ENCODE measurements at places on chromosomes 6 and 20.

- no peak for DNase-seq
Observed at GRCh38 chr20:2467412-2467811, 3.2 kb downstream of the SNRPB start.

GRCh38 chr20:18688676-18689075 lies 100.8 kb downstream of the DTD1 start:
- no peak for DNase-seq

DNA sequence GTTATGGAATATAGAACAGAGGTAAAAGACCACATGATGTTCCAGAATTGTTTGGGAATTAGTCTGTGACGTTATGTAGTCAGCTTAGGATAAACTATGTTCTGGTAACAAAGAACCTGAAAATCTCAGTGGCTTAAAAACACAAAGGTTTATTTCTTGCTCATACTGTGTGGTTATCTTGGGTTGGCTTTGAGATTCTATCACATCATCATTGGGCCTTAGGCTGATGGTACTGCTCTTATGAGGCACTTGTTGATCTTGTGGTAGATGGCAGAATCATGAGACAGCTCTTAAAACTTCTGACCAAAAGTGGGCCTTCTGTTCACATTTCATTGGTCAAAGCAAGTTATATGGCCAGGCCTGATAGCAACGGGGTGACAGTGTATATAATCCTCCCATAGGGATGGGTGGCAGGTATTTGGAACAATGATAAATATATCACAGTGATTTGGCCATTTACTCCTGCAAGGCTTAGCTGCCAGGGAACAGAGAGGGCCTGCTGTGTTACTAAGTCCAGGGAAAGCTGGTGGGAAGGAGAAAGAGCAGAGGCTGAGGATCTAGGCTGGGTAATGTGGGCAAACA lies 13.5 kb downstream of the DHX35 start:
- no peak for DNase-seq

DNA sequence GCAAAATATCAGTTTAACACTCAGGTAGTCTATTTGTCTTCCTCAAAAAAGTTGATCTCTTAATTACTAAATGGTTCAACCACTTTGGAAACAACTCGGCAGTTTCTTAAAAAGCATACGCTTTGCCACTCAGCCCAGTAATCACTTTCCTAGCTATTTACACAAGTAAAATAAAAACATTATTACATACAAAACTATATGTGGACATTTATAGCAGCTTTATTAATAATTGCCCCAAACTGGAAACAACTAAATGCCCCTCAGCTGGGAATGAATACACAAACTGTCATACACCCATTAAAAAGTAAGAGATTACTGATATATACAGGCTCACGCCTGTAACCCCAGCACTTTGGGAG lies 7.4 kb downstream of the EEF1A1 start:
- DNase-seq, result no peak

DNA sequence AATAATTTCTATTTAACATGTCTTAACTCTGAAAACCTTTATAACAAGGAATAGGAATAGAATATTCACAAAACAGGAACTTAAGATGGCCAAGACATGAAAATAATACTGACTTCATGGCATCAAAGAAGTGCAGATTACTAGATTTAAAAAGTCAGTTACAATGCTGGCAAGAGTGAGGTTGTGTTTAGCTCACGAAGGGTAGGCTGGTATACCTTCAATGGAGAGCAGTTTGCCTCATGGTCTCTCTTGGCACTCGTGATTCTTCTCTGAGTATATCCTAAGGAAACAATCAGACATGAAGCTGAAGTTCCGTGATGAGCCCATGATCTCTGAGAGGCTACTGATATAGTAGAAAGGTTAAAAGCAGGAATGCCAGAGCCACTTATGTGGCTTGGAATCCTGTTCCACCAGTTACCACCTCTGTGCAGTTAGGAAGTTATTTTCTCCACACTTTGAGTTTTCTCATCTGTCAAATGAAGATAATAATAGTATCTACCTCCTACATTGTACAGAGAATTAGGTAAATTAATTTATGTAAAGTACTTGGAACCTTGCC lies 7.2 kb downstream of the NCOA7 start:
- no peak for DNase-seq

DNA sequence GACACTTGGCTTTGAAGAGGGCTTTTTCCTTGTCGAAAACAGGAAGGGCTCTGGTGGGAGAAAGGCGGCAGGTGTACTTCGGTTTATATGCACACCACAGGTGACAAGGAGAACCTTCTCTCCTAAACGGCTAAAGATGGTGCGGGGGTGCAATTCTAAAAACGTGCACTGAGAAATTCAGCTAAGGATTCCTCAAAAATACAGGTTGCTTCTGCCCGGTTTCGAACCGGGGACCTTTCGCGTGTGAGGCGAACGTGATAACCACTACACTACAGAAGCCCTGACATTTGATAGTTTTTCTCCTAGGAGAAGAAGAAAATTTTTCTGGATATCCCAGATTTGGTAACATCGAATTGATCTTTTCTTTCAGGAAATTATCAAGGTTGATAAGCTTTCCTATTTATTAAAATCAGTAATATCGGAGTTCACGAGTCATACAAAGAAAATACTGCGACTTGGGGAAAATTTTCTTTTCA lies 32.0 kb downstream of the POM121L2 start:
- no peak for DNase-seq

GRCh38 chr6:34657037-34657306 lies 39.6 kb downstream of the ILRUN start:
- DNase-seq, result no peak

DNA sequence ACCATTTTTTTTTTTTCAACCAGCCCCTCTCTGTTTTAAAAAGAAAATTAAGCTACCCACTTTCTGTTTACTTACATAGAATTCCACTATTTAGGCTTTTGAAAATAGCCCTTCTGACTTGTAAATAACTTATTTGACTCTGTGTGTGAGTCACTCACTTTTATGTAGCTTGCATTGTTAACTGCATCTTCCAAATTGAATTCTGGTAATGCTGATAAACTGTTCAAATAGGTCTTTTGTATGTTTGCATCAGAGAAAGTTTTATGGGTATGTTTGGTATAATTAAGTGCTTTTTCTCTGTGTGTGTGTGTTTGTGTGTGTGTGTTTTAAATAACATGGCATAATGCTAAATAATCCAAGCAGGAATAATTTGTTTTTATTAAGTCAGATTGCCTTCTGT lies 360.1 kb downstream of the PLCB1 start:
- no peak for DNase-seq

- no peak for DNase-seq
Observed at GRCh38 chr20:58481481-58482021, 33.6 kb downstream of the APCDD1L start.

- DNase-seq, result no peak
Observed at GRCh38 chr6:89066940-89067646, 13.5 kb upstream of the PNRC1 start.

- no peak for DNase-seq
Observed at GRCh38 chr6:124590001-124590400, 372.2 kb upstream of the RNF217 start.

DNA sequence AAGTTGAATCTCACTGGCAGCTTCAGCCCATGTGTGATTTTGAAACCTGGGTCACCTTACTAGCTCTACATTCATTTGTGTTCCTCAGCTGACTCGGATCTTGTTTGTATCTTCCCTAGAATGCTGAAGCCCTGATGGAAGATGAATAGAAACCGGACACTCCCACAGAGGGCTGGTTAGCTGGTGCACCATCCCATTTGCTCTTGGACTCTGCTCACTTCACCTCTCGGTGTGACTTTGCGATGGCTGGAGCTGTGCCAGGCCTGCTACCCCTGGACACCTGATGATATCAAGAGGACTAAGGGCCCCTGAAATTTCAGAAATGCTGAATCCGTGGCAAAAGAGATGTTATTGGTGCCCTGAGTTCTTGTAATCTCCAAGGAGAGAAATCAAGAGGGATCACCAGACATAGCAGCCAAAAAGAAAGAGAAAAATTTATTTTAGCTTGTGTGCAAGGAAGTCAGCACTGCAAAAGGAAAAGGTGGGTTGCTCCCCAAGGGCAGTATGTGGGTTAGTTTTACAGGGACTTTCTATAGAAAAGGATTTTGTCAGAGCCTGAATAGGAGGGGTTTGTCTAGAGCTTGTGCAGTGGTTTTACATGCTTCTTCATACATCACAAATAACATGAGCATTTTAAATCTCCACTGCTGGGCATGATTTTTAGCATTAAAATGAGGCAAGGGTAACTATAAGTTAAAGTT lies 426.3 kb upstream of the NOX3 start:
- DNase-seq, result no peak

- DNase-seq, result no peak
Observed at GRCh38 chr6:149212206-149212605, 105.3 kb upstream of the TAB2 start.

DNA sequence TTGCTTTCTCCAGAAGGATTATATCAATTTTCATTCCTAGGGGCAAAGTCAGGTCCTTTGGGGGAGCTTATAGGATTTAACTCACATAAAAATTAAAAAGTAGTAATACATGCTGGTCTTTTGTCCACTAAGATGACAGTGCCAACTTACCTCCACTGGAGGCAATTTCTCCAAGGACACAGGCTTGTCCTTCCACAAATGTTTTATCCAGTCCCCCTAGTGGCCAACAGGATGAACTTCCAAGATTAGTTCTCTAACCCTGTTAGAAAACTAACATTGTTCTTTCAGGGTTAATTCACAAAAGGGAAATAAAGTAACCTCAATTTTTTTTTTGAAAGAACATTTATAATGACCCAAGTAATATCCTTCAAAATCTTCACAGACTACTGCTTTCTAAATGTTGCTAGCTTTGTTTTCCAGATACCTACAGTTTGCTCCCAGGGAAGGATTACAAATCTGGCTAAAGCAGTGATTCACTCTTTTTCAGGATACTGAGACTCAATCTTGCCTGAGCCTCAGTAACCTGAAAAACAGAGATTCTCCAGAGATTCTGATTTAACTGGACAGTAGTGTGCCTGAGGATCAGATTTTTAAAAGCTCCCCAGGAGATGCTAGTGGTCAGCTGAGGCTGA lies 31.7 kb upstream of the UBR2 start:
- DNase-seq, result peak; percentile 38

DNA sequence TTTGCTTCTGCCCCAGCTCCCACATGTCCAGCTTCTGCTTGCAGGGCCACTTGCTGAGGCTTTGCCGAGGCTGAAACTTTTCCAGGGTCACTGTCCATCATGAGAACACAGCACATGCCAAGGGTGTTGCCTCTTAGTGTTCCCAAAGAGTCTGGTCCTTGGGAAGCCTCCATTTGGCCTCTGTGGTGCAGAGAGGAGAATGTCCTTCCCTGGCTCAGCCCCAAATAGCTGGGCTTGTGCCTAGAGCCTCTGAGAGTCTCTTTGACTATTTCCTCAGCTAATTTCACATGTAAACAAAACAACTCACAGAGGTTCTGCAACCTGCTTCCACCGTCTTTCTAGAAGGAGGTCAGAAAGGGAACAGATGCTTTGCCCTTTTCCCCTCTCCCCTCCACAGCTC lies 40.4 kb upstream of the RAB23 start:
- DNase-seq, result no peak

DNA sequence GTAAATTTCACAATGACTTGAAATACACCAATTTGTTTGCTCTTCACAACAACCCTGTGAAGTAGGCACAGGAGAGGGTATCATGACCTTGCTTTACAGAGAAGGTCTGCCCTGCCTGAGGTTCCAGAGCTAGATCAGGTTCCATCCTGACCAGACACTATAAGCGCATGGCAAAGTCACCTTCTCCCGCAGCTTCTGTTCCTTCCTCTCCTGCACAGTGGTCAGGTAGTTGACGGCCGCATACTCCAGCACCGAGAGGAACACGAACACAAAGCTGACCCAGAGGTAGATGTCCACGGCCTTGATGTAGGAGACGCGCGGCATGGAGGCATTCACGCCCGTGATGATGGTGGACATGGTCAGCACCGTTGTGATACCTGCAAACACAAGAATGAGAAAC lies 34.3 kb downstream of the PM20D2 start:
- DNase-seq, result no peak

GRCh38 chr20:15767586-15767985 lies 805.7 kb downstream of the KIF16B start:
- no peak for DNase-seq

- DNase-seq, result no peak
Observed at GRCh38 chr6:139145661-139146060, 10.8 kb downstream of the HECA start.

DNA sequence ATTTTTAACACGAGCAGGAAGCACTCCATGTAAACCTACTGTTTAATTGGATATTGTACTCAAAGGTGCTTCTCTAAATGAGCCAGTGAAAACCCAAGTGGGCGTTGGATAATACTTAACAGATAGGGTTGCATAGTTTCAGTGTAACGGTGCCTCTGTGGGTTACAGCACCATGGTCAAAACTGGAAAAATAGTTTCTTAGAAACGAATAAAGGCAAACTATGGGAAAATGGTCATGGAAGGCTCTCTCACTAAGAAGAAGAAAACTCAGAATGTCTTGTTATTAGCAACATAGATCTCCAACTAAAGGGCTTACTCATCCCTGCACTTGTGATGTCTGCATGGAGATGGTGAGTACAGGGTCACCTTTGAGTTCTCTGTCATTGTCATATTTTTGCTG lies 59.1 kb upstream of the NEDD9 start:
- no peak for DNase-seq

DNA sequence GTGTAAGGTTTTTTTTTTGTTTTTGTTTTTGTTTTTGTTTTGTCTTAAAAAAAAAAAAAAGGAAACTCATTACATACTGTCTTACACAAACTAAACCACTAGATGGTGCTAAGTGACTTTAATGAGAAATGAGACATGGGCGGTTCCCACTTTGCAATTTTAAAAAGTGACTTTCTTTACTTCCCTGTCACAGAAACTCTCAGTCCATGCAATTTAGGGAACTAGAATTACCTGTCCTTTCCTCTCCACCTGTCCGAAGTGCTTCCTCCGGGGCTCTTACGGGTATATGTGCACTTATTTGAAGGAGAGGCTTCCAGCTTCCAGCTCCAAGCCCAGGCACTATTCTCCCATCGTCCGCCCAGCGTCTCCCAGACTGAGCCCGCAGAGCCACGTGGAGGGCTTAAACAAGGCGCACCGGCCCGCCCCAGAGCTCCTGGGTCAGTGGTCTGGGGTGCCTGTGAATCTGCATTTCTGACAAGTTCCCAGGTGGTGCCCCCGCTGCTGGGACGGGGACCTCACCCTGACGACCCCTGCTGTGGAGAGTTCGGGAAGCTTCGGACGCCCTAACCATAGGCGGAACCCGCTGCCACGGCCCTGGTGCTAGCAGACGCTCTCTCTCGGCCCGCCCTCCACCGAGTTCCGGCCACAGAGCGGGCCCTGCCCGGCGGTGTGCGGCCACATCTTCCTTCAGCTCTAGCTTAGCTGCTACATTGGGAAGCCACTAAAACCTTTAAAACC lies 26.1 kb downstream of the BFSP1 start:
- DNase-seq, result no peak

- DNase-seq, result no peak
Observed at GRCh38 chr6:131331873-131332781, 196.9 kb downstream of the AKAP7 start.

DNA sequence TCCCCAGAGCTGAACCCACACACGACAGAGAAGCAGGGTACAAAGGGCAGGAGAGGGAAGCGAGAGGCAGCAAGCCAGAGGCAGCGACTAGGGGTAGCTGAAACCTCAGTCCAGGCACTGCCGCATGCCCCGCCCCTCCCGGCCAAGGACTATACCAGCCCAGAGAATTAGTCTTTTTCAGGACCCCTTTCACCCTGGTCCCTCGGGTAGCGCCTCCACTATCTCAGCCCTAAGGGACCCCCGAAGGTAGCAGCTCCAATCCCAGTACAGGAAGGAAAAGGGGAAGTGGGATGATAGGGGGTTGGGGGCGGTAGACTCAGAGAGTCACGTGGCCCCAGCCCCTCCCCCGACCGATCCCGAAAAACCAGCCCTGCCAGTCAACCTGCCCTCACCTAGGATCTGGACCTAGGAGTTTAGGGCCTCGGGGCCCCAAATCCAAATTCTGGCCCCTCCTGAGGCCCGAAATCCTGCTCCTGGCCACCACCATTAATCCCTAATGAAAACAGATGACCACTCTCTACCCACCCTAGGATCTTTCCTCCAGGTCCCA lies 1.3 kb downstream of the RGL2 start:
- no peak for DNase-seq

Measured in retinal pigment epithelial cell (primary cell).